GM23338 (cell line): ENCODE measurements at places on chromosomes 6 and 20.

GRCh38 chr20:50467174-50467573, 43.0 kb upstream of the PTPN1 start:
- no peak for DNase-seq

- peak; percentile 79 for DNase-seq
Observed at GRCh38 chr6:41470029-41470330, 76.2 kb upstream of the FOXP4 start.

- peak; percentile 66 for DNase-seq
Observed at GRCh38 chr6:144064402-144065212, 30.8 kb downstream of the SF3B5 start.

- DNase-seq: peak; percentile 32
Observed at GRCh38 chr6:20678831-20679352, 144.6 kb downstream of the CDKAL1 start.
